ENCODE measurements at places on chromosomes 4 and X.

DNA sequence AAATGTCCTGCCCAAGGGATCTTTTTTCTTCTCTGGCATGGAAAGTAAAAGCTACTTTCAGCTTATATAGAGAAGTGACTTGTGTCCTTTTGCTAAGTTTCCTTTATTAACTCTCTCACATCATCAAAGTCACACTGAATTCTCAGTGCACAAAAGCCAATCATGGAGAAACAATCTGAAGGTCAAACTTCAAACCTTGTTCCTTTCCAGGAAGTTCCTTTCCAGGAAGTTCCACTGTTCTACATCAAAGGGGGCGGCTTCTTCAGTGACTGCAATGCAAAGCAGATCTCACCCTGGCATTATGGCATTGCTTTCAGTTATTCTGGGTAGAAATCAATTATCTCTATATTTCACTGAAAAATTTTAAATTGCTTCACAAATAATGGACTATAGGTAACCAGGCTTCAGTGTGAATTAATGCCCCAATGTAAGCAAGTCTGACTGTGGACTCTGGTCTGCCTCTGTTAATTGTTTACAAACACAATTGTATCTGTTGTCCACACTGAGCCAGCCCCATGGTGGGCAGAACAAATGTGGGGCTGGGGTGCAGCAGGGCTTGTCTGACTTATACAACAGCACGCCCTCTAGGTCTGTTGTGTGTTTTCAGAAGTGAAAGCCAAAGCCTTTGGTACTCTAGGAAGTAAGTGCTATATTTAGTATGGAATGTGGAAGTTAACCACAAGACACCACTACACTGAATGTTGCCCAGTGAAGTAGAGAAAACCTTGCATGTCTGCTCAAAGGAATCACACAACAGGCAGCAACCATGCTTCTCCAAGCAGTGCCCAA, 98.8 kb downstream of the CDS1 start:
- DNase-seq = no peak

DNA sequence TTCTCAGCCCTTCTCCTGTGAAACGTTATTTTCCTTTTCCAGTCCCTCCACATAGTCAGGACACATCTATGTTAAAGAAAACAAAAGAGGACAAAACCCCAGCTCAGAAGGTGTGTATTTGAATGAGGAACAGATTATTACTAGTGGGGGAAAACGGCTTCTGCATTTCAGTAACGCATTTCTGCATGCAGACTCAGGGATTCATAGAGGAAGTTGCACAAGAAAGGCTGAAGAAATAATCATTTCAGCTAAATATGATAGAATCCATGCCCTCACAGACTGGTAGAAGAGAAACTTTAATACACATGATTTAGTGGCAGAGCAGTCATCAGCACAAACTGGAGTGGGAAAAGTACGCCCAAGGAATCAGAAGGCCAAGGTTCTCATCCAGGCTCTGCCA, 270.8 kb upstream of the FGF13 start:
- no peak for DNase-seq

GRCh38 chrX:54811301-54811885, 3.8 kb downstream of the MAGED2 start:
- DNase-seq = no peak

DNA sequence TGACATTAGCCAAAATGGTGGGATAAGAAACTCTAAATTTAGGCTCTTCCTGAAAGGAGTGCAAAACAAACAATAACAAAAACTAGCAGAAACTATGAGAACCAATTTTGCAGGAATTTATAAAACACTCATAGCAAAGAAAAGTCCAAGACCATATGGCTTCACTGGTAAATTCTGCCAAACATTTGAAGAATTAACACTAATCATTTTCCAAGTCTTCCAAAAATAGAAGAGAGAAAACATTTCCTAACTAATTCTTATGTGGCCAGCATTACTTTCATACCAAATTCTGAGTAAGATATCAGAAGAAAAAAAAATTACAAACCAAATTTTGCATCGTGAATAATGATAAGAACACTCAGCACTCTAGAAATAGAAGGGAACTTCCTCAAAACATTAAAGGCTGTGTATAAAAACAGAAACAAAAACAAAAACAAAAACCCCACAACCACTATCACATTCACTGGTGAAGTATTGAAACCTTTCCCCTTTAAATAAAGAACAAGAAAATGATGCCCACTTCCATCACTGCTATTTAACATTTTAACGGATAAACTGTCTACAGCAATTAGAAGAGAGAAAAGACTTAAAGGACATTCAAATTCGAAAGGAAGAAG, 524.3 kb upstream of the GALNTL6 start:
- DNase-seq = no peak

DNA sequence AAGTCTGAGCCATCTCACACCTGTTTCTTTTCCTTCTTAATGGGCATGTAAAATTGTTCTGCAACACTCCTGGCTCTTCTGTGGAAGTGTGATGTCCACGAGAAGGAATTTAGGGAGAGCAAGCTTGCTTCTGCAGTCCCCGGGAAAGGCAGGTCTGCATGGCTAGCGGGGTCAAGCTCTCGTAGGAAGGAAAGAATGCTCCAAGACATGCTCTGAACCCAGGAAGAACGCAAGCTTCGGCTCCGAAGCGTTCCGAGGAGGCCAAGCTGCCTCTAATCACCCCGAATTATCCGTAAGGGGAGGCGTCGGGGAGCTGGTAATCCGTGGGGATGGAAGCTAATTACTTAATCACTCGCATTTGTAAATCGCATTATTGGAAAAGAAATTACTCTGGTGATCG, 177.7 kb downstream of the CRLF2 start:
- no peak for DNase-seq

Measured in GM19239 (cell line).